Large intestine (tissue), 12 donors: ENCODE measurements at places on chromosomes 12 and 14. TPM values are rescaled to one million over a fixed set of nuclear protein-coding genes. Genes with fewer than 3 reads are reported as not detected.

- no peak for DNase-seq
- peaks cover 19% of the 10 kb centered on the region for H3K36me3 ChIP-seq
- H3K27me3 ChIP-seq = no peaks in the 10 kb centered on the region
- no peak overlapping the region for H3K27ac ChIP-seq
- H3K4me3 ChIP-seq = no peak overlapping the region
Observed at GRCh38 chr14:65462411-65462810, 49.9 kb downstream of the FUT8 start.

Gene CD27
- polyA plus RNA-seq = 1.6 TPM

GRCh38 chr12:63935361-63935760, 90.9 kb downstream of the SRGAP1 start:
- no peak for DNase-seq
- H3K4me3 ChIP-seq = no peak overlapping the region
- H3K36me3 ChIP-seq = no peaks in the 10 kb centered on the region
- no peak overlapping the region for H3K27ac ChIP-seq

DNA sequence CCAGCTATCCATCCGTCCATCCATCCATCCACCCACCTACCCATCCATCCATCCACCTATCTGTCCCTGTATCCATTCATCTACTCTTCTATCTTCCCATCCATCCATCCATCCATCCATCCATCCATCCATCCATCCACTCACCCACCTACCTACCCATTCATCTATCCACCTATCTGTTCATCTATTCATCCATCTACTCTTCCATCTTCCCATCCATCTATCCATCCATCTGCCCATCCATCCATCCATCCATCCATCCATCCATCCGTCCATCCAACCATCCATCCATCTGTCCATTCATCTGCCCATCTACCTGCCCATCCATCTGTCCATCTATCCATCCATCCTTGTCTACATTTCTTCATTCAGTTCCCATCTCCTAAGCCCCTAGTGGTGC, 17.8 kb upstream of the HHIPL1 start:
- H3K4me3 ChIP-seq = no peak overlapping the region
- no peaks in the 10 kb centered on the region for H3K27me3 ChIP-seq
- H3K36me3 ChIP-seq = no peaks in the 10 kb centered on the region
- H3K27ac ChIP-seq = no peak overlapping the region

- no peaks in the 10 kb centered on the region for H3K4me1 ChIP-seq
- no peaks in the 10 kb centered on the region for H3K27me3 ChIP-seq
- H3K36me3 ChIP-seq = no peaks in the 10 kb centered on the region
- H3K4me3 ChIP-seq = no peak overlapping the region
- DNase-seq = no peak
Observed at GRCh38 chr14:52244328-52244727, 23.2 kb upstream of the PTGDR start.

- H3K4me1 ChIP-seq = peaks cover 11% of the 10 kb centered on the region
- no peak overlapping the region for H3K4me3 ChIP-seq
- no peaks in the 10 kb centered on the region for H3K36me3 ChIP-seq
- H3K27ac ChIP-seq = no peak overlapping the region
Observed at GRCh38 chr12:69131077-69131476, 108.3 kb upstream of the CPSF6 start.

- peak; percentile 93 for DNase-seq
- H3K27ac ChIP-seq = peak overlapping the region; percentile 94
- H3K36me3 ChIP-seq = no peaks in the 10 kb centered on the region
- peaks cover 6% of the 10 kb centered on the region for H3K27me3 ChIP-seq
Observed at GRCh38 chr12:48815126-48816110, 2.9 kb upstream of the CACNB3 start.
